HL-60 (cell line): ENCODE measurements at places on chromosomes 5 and 9.

- DNase-seq = no peak
Measured at GRCh38 chr5:172119921-172120688, 67.9 kb downstream of the STK10 start.

GRCh38 chr9:8863069-8863468 lies 1063.5 kb upstream of the DMAC1 start:
- no peak for DNase-seq

GRCh38 chr5:163623986-163624385 lies 118.6 kb downstream of the MAT2B start:
- no peak for DNase-seq

GRCh38 chr5:60541980-60542379 lies 158.0 kb downstream of the DEPDC1B start:
- peak; percentile 15 for DNase-seq

- no peak for DNase-seq
Measured at GRCh38 chr5:53879708-53880323, 319.4 kb downstream of the NDUFS4 start.

DNA sequence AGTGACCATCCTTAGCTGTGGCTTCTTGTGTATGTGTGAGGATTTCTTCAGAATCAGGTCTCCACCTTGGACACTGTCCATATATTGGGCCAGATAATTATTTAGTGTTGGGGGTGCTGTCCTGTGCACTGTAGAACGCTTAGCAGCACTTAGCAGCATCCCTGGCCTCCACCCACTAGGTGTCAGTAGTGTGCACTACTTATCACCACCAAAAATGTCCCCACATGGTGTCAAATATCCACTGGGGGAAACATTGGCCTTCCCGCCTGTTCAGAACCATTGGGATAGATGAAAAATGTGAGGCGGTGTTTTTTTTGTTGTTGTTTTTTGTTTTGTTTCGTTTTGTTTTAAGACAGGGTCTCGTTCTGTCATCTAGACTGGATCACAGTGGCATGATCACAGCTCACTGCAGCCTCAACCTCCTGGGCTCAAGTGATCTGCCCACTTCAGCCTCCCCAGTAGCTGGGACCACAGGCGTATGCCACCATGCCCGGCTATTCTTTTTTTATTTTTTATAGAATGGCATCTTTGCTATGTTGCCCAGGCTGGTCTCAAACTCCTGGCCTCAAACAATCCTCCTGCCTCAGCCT lies 67.7 kb downstream of the TENT4A start:
- DNase-seq = peak; percentile 21

GRCh38 chr5:144712090-144712489 lies 541.4 kb downstream of the KCTD16 start:
- peak; percentile 7 for DNase-seq

DNA sequence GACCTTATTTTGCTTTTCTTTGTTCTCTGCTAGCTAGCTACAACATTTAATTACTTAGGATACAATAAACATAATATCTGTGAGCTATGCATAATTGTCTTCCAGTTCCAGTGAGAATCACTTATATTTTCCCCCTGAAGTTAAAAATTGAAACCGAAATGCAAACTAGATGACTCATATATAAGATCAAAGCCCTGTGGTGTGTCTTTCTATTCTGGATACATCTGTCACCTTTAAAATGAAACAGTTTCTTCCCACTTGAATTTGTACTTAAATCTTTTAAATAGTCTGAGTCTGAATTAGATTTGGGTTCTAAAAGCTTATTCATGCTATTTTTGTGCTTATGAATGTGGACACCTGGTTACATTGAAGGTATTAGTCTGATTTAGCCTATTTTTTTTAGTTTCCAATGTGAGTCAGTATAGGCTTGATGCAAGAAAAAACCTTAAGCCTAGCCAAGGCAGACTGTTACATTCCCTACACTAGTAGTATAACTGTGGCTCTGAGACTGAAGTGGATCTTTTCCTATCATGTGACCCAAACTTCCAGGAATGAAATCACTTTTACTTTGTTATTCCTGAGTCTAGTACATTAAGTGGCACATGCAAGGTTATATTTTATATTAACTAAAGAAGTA lies 703.5 kb upstream of the RGMB start:
- no peak for DNase-seq

- DNase-seq = no peak
Measured at GRCh38 chr5:93018461-93018860, 562.6 kb downstream of the NR2F1-AS1 start.

DNA sequence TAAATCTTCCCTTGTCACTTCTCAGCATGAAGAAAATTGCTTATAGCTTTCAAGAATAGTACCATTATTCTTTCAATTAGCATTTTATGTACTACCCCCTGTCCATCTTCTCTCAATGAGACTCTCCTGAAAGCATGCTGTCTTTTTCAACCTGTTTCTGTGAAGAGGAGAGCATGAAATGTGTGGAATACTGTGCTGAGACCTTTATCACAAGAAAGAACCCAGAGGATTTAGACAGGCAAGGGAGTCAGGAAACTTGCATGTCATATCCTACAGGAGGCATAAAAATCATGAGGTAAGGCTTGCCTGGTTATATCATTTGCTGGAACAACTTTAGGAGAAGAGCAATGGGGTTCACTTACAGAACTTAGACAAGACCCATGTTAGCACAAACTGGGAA lies 56.7 kb upstream of the LPAR1 start:
- DNase-seq = no peak

- DNase-seq = no peak
Measured at GRCh38 chr9:99197124-99197630, 24.6 kb downstream of the ALG2 start.

GRCh38 chr9:127720031-127720864 lies 4.4 kb downstream of the TTC16 start:
- no peak for DNase-seq

GRCh38 chr9:129398101-129398960 lies 220.3 kb upstream of the IER5L start:
- DNase-seq = no peak

DNA sequence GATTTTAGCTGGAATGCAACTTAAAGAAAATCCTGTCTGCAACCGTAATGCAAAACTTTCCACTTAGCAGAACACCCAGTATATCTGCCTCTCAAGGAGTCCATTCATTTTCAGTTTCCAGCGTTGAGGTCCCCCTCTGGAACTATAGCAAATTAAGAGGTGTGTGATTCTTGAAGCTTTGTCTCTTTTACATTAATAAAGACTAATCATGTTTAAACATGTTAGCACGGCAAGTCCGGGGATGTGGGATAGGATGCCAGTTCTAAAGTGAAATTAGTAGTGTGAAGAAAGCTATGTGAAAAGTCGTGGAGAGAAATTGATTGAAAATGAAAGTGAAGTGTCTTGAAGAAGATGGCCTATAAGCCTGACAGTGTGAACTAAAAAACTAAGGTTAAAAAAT lies 429.1 kb downstream of the NR2F1-AS1 start:
- DNase-seq = no peak

DNA sequence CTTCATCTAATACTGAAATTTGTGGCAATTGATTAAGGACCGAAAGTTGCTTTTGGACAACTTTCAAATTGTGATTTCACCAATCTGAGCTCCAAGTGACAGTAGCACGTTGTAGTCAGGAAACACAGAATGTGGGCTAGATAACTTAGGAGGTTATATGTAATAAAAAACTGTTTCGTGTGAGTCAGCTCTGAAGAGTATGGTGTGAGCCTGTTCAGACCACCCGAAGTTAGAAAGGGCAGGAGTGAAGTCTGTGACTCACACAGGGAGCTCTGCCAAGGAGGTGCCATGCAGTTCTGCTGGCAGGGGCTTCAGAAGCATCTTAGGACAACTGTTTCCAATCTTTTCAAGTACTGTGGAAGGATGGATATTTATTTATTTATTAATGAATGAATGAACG lies 16.4 kb upstream of the ZBTB34 start:
- no peak for DNase-seq

DNA sequence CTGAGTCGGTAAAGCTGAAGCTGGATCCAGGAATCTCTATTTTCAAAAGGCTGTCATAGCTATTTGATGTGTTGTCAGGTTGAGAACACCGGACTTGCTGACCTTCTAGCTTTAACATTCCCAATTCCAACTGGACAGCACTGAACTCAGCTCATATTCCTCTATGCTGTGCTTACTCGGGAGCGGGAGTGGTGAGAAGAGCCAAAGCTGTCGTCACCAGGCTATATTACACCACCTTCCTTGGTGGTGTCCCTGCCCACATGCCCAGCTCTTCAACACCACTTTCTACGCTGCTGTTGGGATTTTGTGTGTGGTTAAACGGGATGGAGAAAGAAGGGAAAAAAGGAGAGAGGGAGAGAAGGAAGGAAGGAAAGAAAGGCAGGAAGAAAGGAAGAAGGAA lies 653.6 kb downstream of the RAB3C start:
- no peak for DNase-seq

DNA sequence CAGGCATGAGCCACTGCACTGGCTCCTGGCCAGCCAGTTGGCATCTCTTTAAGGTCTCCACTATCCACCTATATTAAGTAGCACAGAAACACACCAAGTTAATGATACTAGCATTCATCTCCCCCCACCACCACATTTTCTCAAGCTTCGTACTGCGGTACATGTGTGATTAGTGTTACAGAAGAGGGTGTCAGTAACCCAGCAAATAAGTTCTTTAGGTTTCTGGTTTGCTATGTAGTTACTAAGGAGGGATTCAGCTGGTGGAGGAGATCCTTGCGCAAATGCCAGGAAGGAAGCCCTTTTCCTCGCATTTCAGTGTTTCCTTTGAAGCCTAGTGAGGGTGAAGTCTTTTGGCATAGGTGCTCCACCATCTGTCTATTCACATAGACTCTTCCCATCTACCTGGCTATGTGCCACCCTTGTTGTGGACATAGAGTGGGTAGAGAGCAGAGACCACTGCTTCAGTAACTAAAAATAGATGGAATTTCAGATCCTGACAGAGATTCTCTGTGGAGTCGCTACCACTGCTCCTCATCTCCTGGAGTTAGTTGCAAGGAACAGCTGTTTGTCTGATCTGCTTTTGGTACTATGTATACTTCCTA lies 16.7 kb downstream of the UBE2D2 start:
- no peak for DNase-seq

GRCh38 chr9:16068476-16068875 lies 515.6 kb downstream of the CCDC171 start:
- DNase-seq = no peak

DNA sequence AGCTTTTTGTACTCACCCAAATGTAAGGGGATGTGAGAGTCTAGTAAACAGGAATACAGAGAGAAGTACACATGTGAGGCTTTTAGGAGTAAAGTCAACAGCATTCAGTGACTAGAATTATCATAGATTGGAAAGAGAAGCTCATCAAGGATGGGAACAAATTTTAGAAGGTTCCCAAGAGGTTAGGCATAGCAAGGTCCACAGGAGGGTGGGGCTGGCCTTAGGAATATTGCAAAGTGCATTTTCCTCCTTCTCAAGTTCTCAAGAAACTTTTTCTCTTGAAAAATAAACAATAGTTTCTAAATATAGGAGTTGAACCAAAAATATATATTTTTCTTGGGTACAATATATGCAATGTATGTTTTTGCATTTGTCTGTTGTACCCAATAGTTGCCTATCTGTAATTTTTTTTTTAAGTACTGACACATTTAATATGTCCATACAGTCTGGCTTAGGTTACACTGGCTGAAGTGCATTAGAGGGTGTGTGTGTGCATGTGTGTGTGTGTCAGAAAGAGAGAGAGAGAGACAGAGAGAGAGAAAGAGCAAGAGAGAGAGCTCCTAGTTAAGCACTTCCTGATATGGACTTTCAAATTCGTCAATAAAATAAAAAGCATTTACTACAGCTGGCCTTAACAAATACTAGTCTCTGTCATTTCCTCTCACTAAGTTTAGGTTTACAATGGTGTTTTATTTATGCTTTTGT lies 62.2 kb downstream of the SNX18 start:
- no peak for DNase-seq

DNA sequence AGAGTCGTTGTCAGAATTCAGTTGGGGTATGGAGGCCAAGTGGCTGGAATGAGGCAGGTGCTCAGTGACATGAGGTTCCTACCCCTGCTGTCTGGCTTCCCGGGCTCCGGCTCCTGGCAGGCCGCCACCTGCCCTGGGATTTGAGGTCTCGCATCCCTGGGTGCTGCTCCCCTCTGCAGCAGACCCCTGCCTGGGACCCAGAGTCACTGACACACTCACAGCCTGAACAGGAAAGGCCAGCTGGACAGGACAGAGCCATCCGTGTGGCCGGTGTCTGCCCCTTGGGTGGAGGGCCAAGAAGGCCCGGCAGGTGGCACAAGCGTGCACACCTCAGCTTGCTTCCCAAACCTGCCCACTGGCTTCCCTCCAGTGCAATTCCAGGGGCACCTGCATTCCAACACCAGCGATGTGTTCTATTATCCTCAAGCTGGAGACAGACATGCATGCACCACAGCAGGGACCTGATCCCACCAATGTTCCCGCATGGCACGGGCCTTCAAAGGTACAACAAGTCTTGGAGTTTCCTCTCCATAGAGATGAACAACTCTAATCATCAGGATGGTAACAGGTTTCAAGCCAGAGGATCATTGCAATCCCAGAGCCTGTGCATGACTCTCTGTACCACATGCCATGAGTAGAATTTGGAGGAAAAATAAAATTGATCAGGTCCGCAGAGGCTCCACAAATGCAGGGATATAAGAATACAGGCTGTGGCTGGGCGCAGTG lies 45.6 kb upstream of the RNF130 start:
- DNase-seq = no peak

DNA sequence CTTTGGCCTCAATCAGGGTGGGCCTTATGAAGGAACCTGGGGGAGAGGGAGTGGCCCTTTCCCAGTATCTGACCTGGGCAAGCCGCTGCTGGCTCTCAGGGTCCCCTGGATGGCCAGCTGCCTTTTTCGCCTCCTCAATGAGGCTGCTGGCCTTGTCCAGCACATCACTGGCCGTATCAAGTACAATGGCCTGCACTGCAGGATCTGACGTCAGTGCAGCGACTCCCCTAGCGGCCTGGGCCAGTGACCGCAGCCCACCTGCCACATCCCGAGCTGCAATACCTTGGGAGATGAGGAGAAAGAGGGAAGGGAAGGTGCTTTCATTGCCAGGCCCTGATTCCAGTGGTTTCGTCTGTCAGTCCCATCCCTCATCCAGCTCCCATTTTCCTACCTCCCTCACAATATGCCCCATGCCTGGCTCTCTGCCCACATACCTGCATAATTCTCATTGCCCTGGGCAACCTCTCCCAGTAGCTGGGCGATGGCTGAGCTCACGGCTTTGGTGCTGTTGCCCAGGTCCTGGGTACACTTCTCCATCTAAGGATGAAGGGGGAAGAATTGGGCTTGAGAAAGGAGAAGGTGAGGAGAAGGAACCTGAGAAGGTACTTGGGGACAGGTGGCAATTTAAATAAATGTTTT lies 19.1 kb downstream of the TLN1 start:
- no peak for DNase-seq

DNA sequence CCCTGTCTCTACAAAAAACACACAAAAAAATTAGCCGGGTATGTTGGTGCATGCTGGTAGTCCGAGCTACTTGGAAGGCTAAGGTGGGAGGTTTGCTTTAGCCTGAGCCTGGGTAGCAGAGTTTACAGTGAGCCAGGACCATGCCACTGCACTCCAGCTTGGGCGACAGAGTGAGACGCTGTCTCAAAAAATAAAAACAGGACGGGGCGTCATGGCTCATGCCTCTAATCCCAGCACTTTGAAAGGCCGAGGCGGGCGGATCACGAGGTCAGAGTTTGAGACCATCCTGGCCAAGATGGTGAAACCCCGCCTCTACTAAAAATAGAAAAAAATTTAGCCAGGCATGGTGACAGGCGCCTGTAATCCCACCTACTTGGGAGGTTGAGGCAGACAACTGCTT lies 40.3 kb downstream of the UBE2D2 start:
- no peak for DNase-seq

GRCh38 chr9:27112235-27112634 lies 3.2 kb downstream of the TEK start:
- no peak for DNase-seq
